Left renal pelvis (tissue), 4 donors: ENCODE measurements at places on chromosomes 3 and 15.

GRCh38 chr3:72347819-72348319 is 500.4 kb downstream of the SHQ1 start:
- DNase-seq = no peak

GRCh38 chr3:66047311-66048050 is 8.8 kb upstream of the MAGI1 start:
- no peak for DNase-seq

DNA sequence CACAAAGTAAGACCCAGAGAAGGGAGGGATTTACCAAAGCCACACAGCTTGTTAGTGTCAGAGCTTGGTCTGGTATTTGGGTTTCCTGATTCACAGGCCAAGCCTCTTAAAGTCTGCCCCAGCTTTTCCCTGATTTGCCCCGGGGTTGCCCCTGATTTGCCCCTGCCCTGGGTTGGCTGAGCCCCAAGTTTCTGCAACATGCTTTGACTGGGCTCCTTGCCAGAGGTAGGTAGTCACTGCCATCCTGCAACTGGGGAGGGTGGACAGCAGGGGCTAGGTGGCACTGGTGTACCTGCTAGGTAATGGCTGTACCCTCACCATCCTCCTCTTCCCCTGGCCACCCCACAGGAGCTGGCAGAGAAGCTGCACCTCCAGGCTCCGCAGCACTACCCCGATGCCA is 2.5 kb downstream of the MPI start:
- no peak for DNase-seq

- no peak for DNase-seq
Measured at GRCh38 chr3:111924283-111924682, 54.5 kb upstream of the ABHD10 start.

DNA sequence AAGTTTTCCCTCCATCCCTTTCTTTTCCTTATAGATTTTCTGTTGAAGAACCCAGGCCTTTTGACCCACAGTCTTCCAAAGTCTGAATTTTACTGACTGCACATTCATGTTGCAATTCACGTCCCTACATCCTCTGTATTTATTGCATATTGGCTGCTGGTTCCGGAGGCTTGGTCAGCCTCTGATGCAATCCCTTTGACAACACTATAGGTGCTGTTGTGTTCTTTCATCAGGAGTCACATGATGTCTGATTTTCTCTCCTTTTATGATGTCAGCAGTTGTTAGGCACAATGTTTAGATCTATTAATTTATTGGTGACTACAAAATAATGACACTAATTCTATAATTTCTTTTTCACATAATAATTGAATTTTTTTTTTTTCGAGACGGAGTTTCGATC is 8.7 kb downstream of the CYP1A1 start:
- DNase-seq = no peak

DNA sequence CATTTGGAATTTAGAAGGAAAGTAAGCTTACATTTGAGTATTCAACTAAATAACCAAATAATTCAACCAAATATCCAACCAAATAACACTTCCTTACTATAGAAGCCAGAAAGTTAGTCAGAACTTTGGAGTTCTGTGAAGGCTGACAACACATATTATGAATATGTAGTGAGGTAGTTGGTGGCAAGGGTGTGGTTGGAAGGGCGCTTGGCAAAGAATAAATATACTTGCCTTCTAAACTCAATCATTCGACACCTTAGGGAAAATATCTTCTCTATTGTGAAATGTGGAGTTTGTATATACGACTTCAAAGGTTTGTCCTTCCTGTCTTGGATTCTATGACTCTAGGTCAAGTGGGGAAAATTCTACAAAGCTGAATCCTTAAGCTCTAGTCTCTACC is 111.7 kb upstream of the OSTN start:
- DNase-seq = no peak

GRCh38 chr15:70513819-70514218 is 249.5 kb downstream of the UACA start:
- no peak for DNase-seq

DNA sequence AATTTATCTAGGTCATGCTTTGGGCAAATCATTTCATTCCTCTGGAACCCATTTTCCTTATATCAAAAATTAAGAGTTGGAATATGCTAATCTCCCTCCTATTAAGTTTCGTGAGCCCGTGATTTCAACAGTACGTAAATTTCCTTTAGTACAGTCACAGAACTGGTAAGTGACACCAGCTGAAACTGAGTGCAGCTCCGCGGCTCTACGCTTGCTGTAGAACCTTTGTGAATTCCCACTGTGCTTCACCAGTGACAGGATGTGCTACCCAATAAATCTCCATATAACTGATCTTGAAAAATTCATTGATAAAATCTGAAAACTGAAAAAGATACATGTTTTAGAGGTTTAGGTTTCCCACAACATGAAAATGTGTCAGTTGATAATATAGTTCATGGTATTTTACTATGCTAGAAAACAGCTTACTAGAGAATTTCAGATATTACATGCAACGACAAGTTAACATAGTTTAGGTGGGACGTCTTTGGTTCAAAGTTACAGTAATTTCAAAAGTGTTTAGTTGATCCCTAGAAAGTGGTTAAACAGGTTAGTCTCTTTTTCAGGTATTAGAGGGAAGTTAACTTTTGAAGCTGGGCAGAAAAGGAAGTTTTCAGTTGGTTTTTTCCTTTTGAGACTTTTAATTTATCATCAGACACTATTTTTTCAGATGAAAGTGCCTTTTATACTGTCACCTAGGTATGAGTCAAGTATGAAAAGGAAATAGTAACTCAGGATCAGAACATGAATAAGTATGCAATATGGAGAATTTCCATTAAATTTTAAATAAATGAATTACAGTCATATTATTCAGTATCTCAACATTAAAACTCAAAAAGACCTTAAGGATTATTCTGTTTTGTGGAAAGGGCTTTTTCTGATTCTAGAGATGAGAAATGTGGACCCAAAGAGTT is 57.0 kb downstream of the PPARG start:
- no peak for DNase-seq

GRCh38 chr15:65655026-65655425 is 33.3 kb downstream of the SLC24A1 start:
- no peak for DNase-seq

- no peak for DNase-seq
Measured at GRCh38 chr15:65115086-65115485, at the start of gene UBAP1L. Gene UBAP1L, minus strand, starts transcription at chr15:65115200. Its CDS starts 8,985 bp downstream, at chr15:65106215.

DNA sequence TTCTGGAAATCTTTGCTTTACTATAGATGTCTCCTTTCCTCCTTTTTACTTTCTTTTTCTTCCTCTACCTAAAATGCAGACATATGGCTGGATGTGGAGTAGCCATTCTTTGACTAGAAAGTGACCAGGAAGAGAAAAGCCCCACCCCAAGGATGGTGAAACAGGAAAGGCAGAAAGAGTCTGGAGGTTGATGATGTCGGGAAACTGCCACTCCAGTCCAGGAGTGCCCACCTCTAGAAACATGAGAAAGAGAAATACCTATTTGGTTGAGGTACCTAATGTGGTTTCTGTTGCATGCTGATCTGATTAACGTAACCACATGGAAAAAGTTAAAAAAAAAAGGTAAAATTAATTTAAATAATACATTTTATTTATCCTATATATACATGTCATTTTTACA is 55.2 kb upstream of the SSR3 start:
- no peak for DNase-seq

DNA sequence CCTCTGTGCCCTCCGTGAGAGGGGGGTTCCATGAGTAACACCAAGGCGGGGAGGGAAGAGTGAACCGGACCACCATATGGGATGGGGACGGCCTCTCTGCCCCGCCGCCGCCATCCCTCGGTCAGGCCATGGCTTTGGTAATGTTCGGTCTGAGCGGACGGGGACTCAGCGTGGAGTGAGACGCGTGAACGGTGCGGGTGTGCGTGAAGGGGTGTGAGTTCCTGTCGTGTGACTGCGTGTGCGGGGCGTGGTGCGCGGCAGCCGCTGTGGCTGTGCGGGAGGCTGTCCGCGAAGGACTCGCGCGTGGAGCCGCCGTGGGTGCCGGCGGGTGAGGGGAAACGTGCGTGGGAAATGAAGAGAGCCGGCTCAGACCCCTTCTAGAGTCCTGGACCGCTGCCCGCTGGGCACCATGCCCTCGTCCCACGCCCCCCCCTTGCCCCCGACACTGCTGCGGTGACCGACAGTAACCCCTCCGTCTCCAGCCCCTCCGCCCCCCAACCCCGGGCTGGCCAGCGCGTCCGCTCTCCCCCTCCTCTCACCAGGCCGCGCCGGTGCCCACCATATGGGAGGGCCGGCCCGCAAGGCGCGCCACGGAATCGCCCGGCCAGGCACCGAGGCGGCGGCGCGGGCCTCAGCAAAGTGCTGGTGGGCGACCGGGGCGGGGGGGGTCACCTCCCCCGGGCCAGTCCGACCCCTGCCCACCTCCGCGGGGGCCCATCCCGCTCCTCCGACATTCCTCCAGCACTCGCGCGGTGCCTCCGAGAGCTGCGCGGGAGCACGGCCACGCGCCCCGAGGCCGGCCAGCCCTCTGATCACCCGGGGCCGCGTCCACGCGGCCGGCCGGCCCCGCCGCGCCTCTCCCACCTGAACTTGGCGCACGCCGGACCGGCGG is 589 bp downstream of the KLF15 start:
- no peak for DNase-seq

DNA sequence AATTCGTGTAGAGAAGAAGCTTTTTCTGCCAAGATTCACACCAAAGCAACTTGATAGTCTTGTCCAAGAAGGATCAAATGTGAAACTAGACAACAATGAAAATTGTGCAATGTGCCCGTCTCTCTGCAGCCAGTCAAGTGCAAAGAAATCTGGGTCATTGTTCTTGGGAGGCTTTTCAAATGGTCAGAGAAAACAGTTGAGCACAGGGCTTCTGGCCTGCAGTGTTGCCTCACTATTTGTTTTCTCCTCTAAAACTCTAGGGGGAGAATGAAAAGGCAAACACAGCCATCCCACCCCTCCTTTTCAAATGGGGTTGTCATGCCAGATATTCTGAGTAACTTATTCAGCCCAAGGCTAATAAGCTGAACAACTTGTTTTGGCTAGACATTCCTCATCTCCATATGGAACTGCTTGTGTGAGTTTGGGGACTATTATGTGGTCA is 417.6 kb upstream of the CDIN1 start:
- no peak for DNase-seq

- no peak for DNase-seq
Measured at GRCh38 chr3:185631108-185631507, 45.0 kb downstream of the SENP2 start.

DNA sequence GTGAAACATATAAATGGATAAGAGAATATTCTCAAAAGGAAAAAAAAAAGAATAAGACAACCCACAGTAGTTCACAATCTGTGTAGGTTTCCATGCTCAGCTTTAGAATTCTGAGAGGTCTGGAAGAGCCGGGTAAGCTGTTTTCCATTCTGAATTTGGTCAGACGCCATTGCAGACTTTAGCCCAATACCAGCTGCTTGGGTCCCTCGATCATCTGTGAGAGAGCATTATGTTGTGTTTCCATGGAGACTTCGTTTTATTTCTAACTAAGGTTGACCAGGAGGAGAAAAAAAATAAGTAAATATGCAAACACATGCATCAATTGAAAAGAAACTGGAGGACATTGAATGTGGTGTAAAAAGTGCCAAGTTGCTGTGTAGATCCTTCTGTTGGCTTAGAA is 25.5 kb downstream of the KCNAB1 start:
- DNase-seq = no peak

- no peak for DNase-seq
Measured at GRCh38 chr3:159852821-159853505, 135.7 kb upstream of the IL12A start.

- DNase-seq = no peak
Measured at GRCh38 chr3:50137531-50137930, 17.6 kb upstream of the SEMA3F start.

- no peak for DNase-seq
Measured at GRCh38 chr3:4986175-4986781, 7.0 kb downstream of the BHLHE40 start.

DNA sequence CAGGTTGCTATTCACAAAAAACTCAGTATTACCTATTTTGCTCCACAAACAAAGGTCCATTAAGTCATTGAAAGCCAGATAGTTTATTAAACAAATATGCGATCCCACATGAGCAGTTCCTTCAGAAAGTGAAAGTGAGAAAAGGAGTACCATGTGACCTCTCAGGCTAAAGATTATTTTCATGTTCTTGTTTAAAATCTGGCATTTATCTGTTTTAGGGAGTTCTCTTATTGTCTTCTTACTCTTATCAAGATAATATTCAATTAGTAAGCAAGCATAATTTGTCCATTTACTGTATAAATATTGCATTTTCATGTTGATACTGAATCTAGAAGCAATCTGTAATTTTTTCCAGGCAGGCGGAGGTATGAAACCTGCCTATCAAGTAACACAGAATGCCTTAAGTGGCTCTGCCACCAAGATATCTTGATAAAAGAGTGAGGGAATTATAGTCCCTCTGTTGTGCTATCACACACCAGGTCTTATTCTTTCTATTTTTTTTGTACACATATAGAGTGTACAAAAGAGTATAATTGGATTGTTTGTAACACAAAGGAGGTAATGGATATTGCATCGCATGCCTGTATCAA is 20.1 kb upstream of the PLSCR5 start:
- DNase-seq = no peak

DNA sequence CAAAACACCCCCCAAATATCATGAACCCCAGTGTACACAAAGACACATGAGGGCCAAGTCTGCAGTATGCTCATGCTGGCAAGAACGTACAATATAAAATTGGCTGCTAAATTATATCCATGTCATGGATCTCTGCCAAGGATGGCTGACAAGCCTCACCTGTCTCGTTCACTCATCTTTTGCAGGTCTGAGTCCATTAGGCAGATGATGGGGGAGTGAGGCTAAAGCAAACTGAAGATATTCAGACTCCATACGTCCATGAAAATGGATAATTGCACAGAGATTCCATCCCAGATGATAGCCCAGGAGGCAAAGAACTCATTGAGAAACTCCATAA is 122.3 kb upstream of the PTPRG start:
- no peak for DNase-seq

GRCh38 chr3:61381745-61382392 is 130.6 kb upstream of the FHIT start:
- no peak for DNase-seq

DNA sequence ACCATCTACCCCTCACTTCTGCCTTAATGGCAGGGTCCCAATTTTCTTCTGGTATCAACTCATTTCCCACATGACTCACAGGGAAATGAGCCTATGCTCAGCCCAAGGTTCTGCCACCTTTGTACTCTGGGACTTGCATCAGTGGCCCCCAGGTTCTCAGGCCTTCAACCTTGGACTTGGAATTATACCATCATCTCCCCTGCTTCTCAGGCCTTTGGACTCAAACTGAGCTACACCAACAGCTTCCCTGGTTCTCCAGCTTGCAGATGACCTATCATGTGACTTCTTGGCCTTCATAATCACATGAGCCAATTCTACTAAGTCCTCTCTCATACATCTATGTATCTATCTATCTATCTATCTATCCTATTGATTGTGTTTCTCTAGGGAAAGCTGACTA is 149.5 kb downstream of the PLCH1 start:
- no peak for DNase-seq

- DNase-seq = no peak
Measured at GRCh38 chr3:7545334-7545733, 684.4 kb downstream of the GRM7 start.

DNA sequence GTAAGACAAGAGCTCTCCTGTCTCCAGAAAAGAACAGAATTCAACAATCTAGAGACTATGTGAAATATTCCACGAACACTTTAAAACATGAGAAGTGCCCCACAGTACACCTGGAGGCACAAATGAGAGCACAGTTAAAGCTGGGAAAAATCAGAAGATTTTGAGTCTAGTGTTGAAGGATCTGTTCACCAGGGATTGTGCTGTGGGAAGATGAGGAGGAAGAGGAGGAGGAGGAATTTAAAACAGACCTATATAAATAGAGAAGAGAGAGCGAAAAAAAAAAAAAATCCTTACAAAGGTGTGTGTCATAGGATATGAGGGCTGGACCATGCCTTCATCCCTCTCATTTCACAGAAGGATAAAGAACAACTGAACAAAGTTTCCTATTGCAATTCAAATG is 361.0 kb upstream of the SEMA6D start:
- DNase-seq = no peak
